ENCODE measurements at places on chromosomes 13 and 19.

GRCh38 chr19:38917516-38917915 lies 5.5 kb upstream of the CCER2 start:
- no peak for DNase-seq

DNA sequence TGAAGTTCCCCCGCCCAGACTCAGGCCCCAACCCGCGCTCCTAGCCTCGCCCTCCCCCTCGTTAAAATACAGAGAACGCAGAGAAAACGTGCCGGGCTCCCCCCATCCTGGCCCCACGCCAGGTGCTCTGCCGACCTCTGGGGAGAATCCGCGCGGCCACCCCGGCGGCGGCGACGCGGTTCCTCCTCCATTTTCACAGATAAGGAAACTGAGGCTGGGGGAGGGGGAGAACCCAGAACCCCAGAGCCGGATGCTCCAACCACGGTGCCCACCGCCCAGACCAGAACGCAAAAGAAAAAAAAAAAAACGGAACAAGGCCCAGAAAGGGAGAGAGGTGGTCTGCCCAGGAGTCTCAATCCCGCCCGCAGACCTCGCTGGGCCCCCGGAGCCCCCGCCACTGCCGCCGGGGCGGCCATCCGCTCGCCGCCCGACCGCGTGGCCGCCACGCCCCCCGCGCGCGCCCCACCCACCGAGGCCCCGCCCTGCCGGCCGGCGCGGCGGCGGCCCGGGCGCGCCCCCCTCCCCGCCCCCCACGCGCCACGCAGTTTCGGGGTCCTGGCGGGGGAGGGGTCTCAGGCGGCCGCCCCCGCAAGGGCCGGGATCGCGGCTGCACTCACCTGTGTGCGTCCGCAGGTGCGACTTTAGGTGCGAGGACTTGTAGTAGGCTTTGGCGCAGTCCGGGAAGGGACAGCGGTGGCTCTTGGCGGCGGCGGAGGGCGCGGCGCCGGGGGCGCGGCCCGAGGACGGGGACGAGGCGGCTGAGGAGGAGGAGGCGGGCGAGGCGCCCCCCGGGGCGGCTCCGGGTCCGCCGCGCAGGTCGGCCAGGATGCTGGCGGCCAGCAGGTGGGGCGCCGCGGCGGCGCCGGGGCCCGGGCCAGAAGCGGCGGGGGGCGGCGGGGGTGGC lies 703 bp downstream of the KLF16 start:
- peak; percentile 63 for DNase-seq

DNA sequence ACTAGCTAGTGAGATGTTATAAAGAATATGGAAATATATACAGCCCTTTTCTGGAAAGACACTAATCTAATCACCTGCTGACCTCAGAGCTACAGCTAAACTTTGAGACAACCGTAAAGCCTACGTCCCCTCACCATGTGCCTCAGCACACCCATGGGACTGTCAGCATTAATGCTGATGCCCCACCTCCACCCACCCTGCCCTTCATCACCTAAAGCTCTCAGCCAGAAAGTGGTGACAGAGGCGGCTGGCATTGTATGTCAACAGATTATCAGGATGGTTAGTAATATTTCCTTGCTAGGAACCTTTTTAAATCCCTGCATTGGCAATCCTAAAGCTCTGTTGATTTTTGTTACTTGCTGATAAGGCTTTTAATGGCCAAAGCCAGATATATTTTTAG lies 1177.9 kb downstream of the DIAPH3 start:
- no peak for DNase-seq

DNA sequence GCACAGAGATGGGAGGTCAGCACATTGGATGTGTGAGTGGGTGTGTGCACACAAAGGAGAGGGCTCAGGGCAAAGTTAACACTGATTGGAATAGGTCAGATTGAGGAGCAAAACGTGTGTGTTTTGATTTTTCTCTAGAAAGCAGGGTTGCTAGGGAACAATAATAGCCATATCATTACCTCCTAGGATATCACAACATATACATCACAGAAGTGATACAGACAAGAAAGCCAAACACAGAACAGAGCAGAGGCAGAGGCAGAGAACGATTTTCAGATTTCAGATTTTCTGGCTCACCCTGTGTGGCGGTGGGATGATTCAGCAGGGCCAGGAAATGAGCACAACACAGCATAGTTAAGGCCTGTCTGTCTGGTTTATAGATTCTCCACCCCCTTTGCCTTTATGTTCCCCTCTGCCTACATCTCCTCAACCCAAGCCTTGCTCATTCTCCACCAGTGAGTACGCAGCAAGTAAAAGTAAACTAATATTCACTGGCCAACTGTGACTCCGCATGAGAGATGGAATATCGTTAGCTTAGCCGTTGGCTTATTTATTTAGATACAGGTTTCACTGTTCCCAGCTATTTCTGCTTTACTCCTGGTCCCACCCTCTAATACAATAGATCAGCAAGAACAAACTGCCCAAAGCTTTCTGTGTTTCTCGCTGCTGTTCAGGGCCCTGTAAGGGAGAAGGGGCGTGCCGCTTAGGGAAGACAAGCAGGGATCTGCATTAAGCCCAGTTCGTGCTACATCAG lies 182.7 kb upstream of the TSC22D1 start:
- DNase-seq: no peak

DNA sequence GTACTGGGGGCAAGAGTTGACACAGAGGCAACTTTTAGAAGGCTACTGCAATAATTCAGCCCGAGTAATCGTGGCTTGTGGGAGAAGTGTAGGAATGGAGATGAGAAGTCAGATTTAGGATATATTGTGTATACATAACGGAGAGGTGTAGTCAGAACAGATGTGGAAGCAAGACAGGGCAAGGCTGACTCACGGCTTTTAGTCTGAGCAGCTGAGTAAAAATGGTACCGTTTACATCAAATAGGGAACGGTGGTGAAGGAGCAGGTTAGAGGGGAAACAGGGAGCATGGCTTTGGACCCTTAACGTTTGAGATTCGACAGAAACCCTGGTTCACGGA lies 796 bp upstream of the LSM14A start:
- DNase-seq: peak; percentile 47
